Nucleus accumbens (tissue), 56 donors: ENCODE measurements at places on chromosomes 3 and 15.

GRCh38 chr15:75163150-75163564, 38.5 kb upstream of the C15orf39 start:
- no peak for DNase-seq

DNA sequence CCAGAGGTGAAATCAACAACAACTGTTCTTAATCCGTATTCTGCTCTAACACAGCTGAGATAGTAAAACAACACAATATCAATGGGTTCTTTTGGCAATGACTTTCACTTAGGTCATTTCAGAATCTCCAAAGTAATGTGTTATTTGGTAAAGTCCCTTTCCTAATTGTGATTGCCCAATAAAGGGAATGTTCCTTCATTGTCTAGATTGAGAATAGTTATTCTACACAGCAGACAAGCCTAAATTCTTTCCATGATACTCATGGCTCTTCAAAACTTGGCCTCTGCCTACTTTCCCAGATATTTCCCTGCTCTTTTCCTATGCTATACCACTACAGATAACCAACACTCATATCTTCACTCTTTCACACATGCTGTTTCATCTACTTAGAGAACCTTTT, 219.8 kb downstream of the FMN1 start:
- no peak for DNase-seq

- DNase-seq = no peak
These were observed 129.0 kb upstream of the PRICKLE2 start for GRCh38 chr3:64354221-64354620.

DNA sequence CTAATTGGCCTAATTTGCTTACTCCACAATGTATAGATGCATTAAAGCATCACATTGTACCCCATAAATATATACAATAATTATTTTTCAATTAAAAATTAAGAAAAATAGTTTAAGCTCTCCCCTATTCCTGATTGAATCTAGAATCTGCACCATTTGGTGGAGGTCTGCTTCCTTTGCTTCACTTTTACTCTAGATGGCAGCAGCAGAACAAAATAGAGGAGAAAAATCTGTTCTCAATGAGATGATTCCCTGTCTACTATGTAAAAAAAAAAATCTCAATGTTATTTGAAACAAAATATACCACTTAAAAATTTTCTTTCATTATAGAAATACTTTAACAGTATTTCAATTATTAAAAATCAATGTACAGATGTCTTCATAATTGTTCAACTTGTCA, 109.6 kb upstream of the FXR1 start:
- DNase-seq = no peak

DNA sequence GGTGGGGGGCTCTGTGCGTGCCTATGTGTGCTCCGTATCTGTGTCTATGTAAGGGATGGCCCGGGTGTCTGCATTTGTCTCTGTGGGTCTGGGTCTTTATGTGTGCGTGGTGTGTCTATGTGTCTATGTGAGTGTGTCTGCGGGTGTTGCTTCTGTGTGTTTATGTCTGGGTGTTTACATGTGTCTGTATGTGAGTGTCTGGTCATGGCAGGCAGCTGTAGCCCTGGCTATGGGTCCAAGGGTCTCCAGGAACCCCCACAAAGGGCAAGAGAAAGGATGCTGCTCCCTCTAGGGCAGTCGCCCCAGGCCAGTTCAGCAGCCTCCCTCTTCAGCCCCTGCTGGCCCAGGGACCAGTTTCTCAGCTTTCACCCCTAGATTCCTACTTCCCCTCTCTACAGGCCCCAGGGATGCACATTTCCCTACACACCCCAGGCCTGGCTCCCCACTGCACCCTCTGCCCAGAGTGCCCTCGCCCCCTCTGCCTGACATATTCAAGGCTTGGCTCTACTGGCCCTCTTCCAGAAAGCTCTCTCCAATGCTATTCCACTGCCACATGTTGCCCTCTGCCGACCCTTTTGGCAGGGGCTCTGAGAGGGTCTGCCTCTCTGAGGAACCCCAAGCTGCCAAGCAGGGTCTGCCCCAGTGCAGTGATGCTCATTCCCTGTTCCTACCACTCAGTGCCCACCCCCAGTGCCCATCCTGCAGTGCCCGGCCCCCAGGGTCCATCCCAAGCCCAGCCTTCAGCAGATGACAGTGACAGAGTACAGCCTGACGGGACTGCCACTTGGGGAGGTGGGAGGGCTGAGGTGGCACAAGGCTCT, 1.0 kb upstream of the MYL3 start:
- no peak for DNase-seq
